Esophagus squamous epithelium (tissue), 5 donors: ENCODE measurements at places on chromosomes 6 and 20. TPM values are rescaled to one million over a fixed set of nuclear protein-coding genes. Genes with fewer than 3 reads are reported as not detected.

The TFAP2A gene
- total RNA-seq: 22.5 TPM

The TMX4 gene
- total RNA-seq: 9.7 TPM

The SLC22A2 gene
- not detected for total RNA-seq

The EYA4 gene
- 0.23 TPM for total RNA-seq

The FKBP1A gene
- 100 TPM for total RNA-seq

DNA sequence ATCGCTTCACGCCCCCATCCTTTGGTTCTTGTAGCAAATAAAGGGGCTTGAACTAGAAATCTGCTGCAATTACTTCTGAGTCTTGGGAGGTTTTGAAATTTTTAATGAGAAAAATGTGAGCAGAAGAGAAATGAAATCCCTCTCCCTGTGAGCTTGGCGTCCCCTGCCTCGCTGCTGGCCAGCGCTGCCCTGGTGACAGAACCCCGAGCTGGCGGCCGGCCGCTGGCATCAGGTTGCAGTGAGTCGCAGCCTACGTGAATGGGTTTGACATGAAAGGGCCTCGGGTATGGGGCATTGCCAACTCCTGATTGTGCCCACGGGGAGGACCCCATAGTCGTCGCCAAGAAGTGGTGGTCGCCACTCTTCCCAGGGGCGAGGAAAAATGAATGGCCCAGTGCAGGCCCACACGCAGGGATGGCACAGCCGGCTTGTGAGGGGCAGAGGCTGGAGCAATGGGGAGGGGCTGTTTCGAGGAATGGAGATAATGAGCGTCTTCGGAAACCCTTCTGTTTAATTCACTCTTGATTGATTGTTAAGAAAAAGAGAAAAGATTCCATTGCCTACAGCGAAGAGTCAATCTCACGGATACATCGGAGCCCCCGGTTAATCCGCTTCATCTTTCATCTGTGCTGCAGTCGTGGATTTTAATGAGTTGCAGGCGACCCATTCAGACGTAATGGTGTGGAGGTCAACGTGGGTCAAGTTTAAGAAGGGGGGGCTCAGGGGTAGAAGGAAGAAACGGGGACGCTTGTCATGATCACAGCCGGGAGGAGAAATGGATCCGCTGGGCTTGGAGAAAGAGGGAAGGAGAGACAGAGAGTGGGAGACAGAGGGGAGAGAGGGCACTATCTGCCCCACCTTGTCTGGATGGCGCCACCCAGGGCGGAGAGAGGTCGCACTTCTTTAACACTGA, 380.1 kb downstream of the THBS2 start:
- no peak overlapping the region for H3K27ac ChIP-seq
- no peak overlapping the region for H3K4me3 ChIP-seq
- DNase-seq: no peak
- peaks cover 12% of the 10 kb centered on the region for H3K4me1 ChIP-seq
- no peaks in the 10 kb centered on the region for H3K36me3 ChIP-seq

GRCh38 chr6:17987697-17988421, 424 bp upstream of the KIF13A start:
- H3K27me3 ChIP-seq: no peaks in the 10 kb centered on the region
- H3K4me1 ChIP-seq: peaks cover 29% of the 10 kb centered on the region
- DNase-seq: peak; percentile 8
- H3K36me3 ChIP-seq: no peaks in the 10 kb centered on the region
- peak overlapping the region; percentile 99 for H3K27ac ChIP-seq
- peak overlapping the region; percentile 86 for H3K4me3 ChIP-seq

GRCh38 chr6:46315589-46315988, 144.8 kb upstream of the ENPP5 start:
- no peak overlapping the region for H3K27ac ChIP-seq
- H3K36me3 ChIP-seq: no peaks in the 10 kb centered on the region
- DNase-seq: no peak
- H3K4me3 ChIP-seq: no peak overlapping the region
- H3K4me1 ChIP-seq: no peaks in the 10 kb centered on the region

DNA sequence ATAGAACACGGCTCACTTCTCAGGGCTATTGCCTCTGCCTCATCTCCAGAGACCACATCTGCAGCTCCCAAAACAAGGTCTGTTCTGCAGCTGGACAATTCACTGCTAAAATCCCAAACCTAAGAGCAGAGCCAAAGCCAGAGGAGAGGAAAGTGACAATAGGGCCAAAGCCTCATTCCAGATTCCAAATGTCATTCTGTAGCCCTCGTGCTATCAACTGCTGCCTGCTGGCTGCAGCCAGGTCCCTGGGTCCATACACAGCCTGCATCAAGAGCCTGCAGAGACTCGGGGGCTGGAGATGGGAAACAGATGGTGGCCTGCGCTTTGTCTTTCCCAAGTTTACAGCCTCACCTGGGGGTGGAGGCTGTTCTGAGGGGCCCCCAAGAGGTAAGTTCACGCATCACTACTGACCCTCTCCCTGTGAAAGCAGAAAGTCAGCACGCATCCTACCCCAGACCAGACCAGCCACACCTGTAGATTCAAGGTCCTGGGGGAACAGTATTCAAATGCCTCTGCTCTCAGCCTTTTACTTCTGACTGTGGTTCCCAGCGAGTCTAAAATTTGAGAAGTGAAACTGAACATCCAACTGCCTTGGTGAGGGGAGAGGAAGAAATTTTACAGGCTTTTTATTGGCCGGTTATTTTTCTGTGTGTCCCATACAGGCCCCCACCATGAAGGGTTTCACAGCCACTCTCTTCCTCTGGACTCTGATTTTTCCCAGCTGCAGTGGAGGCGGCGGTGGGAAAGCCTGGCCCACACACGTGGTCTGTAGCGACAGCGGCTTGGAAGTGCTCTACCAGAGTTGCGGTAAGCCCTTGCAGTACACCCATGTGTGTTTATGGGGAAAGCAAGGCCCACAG, at the start of gene LY86:
Gene LY86 (plus strand): TSS at position 657 of the 860 bp plus-strand sequence. CDS start 15 bp downstream, at position 672.
- H3K4me3 ChIP-seq: no peak within 1 kb of the TSS
- no peak within 1 kb of the TSS for H3K27ac ChIP-seq
- no peak for DNase-seq
- H3K36me3 ChIP-seq: no peaks in the 10 kb centered on the region
- no peaks in the 10 kb centered on the region for H3K4me1 ChIP-seq

GRCh38 chr6:129908356-129908755, 47.2 kb upstream of the TMEM244 start:
- H3K27ac ChIP-seq: no peak overlapping the region
- H3K27me3 ChIP-seq: no peaks in the 10 kb centered on the region
- H3K4me3 ChIP-seq: no peak overlapping the region
- H3K4me1 ChIP-seq: no peaks in the 10 kb centered on the region

GRCh38 chr6:163945808-163946207, 531.3 kb downstream of the QKI start:
- no peaks in the 10 kb centered on the region for H3K27me3 ChIP-seq
- peak overlapping the region; percentile 43 for H3K27ac ChIP-seq
- no peaks in the 10 kb centered on the region for H3K36me3 ChIP-seq
- peaks cover 42% of the 10 kb centered on the region for H3K4me1 ChIP-seq
- H3K4me3 ChIP-seq: no peak overlapping the region

DNA sequence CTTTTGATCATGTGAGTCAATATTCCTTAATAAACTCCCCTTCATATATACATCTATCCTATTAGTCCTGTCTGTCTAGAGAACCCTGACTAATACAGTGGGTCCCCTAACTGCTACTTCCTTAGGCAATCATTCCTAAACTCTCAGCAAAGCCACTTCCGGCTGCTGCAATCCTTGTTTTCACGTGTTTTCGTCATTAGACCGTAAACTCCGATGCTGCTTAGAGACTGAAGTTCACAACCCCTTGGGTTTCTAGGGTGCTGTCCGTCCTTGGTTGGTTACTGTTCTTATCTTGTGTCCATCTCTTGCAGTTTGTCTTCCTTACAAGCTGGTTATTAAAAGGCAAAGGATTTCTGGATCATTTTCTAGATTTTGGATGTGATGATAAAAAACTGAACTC, 106.4 kb downstream of the GMPR start:
- peaks cover 10% of the 10 kb centered on the region for H3K4me1 ChIP-seq
- DNase-seq: no peak
- H3K4me3 ChIP-seq: no peak overlapping the region

GRCh38 chr6:25138934-25139415, 140.2 kb upstream of the CARMIL1 start:
- H3K4me3 ChIP-seq: peak overlapping the region; percentile 72
- H3K27ac ChIP-seq: peak overlapping the region; percentile 92
- H3K27me3 ChIP-seq: no peaks in the 10 kb centered on the region
- H3K4me1 ChIP-seq: peaks cover 3% of the 10 kb centered on the region

- no peaks in the 10 kb centered on the region for H3K36me3 ChIP-seq
- H3K27me3 ChIP-seq: no peaks in the 10 kb centered on the region
- DNase-seq: no peak
- peaks cover 19% of the 10 kb centered on the region for H3K4me1 ChIP-seq
Observed at GRCh38 chr6:143607974-143608373, 69.8 kb upstream of the PHACTR2 start.

GRCh38 chr6:13724182-13724581, 12.5 kb upstream of the RANBP9 start:
- no peak overlapping the region for H3K4me3 ChIP-seq
- H3K27ac ChIP-seq: no peak overlapping the region
- H3K36me3 ChIP-seq: no peaks in the 10 kb centered on the region
- H3K27me3 ChIP-seq: no peaks in the 10 kb centered on the region

GRCh38 chr6:2949121-2949520, 22.2 kb downstream of the SERPINB6 start:
- H3K27ac ChIP-seq: no peak overlapping the region
- peaks cover 6% of the 10 kb centered on the region for H3K36me3 ChIP-seq
- no peak overlapping the region for H3K4me3 ChIP-seq
- peaks cover 4% of the 10 kb centered on the region for H3K4me1 ChIP-seq
- no peak for DNase-seq

GRCh38 chr6:167831281-167831828, 4.6 kb downstream of the AFDN start:
- H3K36me3 ChIP-seq: no peaks in the 10 kb centered on the region
- peak overlapping the region; percentile 11 for H3K4me3 ChIP-seq
- no peak for DNase-seq
- no peaks in the 10 kb centered on the region for H3K27me3 ChIP-seq
- H3K4me1 ChIP-seq: peaks cover 68% of the 10 kb centered on the region

DNA sequence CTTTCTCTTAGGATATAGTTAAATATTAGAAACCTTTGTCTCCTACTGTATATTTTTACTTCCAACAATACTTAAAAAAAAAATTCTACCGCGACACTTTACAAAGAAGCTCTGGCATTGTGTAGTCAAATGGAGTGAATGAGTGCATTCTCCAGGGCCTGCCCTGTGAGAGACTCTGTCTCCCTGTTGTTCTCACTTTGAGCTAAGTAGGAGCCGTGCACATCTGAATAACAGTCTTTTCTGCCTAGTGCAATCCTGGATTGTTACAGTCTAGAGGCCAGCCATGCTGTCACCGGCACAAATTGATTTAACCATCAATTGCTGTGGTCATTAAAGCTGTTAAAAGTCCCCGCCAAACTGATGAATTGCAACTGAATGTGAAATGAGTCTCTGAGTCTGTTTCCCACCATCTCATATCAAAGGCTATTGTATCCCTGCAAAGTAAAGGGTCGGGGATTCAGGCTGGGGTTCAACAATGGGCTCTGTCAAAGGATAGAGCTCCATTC, 156.0 kb downstream of the RFPL4B start:
- no peak for DNase-seq
- no peaks in the 10 kb centered on the region for H3K4me1 ChIP-seq
- H3K4me3 ChIP-seq: no peak overlapping the region
- no peak overlapping the region for H3K27ac ChIP-seq
- no peaks in the 10 kb centered on the region for H3K27me3 ChIP-seq

GRCh38 chr6:91476000-91476399, 889.1 kb upstream of the MAP3K7 start:
- no peak for DNase-seq
- H3K27ac ChIP-seq: no peak overlapping the region
- no peaks in the 10 kb centered on the region for H3K4me1 ChIP-seq
- H3K36me3 ChIP-seq: no peaks in the 10 kb centered on the region
